ENCODE measurements at places on chromosomes 1 and 21.

- no peak for DNase-seq
Observed at GRCh38 chr1:156859523-156860112, 701 bp upstream of the INSRR start.

DNA sequence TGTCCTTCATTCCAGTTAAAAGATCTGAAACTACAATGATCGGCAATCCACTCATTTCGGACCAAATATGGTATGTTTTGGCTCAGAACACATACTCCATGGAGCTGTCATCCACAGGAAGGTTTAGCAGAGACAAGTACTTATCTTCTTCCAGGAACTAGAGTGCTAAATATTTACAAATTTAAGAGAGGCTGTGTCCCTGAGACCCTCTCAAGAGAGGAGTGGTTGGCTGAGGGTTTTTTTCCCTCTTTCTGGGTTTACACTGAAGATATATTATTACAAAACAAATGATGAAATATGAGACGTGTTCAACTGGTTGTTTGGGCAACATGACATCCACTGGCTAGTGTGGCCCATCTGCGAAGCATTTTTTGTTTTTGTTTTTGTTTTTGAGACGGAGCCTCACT is 25.9 kb upstream of the NID1 start:
- no peak for DNase-seq

DNA sequence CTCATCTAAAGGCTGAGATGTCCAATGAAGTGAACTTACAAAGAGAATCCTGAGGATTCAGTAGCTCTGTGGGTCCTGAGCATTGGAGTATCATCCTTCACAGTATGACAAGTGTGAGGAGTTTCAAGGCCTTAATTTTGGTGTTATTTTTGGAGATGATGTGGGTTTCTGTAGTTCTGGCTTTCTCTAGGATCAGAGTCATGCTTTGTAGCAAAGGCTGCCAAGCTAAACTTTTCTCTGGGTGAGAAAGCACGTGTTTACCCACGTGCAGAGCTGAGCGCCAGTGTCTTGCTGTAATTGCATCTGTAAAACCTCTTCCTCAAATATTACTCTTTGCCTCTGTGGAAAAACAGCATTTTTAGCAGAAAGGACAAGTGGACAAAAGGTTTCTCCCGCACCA is 387.8 kb upstream of the LYPLAL1 start:
- no peak for DNase-seq

- DNase-seq, result no peak
Observed at GRCh38 chr21:17673261-17674020, 60.7 kb upstream of the BTG3 start.

GRCh38 chr1:42335809-42336518 is 929 bp upstream of the FOXJ3 start:
- DNase-seq, result no peak

GRCh38 chr1:14403961-14404645 is 194.4 kb upstream of the KAZN start:
- DNase-seq, result no peak

DNA sequence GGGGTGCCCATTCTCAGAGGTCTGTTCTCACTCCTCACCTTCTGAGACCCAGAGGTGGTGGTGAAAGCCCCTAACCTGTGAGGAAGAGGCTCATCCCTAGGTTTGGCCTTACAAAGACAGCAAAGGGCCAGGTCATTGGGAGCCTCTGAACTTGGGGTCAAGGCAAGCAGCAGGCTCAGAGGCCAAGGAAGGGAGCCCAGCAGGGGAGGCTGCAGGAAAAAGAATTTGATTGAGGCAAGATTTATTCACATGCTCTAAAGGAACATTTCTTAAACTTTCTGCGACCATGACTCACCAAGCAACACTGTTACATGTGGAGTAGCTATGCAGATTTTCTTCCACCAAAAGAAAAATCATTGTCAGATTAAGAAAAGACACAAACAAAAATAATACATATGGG is 132.5 kb upstream of the SYT6 start:
- DNase-seq, result no peak

- DNase-seq, result no peak
Observed at GRCh38 chr1:248897412-248898337, 8.4 kb upstream of the PGBD2 start.

GRCh38 chr1:174577681-174578080 is 129.9 kb downstream of the GPR52 start:
- DNase-seq, result no peak

DNA sequence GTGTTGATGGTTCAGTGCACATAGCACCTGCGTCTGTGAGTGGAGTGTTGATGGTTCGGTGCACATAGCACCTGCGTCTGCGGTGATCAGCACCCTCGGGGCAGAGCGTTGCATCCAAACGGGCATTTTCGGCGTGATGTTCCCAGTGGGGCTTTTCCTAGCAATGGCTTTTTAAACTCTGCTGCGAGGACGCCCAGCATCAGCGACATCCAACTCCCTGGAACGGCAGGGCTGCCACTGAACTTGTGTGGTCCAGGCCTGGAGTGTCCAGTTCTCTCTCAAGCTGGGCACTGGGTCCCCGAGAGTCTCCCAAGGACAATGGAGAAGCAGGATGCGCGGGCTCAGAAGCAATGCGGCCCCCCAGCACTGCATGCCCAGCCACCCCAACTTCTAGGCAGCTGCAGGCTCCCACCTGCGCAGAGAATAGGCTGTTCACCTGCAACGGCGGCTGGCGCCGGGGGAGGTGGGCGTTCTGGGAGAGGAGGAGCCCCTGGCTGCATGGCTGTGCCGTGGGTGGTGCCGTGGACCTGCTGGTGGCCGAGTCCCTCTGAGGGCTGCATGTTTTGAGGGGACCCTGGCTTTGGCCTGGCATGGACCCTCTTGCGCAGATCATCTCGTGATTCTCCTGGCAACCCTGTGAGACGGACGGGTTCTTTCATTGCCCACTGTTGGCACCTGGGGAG is 10.1 kb upstream of the C1orf174 start:
- DNase-seq, result no peak

DNA sequence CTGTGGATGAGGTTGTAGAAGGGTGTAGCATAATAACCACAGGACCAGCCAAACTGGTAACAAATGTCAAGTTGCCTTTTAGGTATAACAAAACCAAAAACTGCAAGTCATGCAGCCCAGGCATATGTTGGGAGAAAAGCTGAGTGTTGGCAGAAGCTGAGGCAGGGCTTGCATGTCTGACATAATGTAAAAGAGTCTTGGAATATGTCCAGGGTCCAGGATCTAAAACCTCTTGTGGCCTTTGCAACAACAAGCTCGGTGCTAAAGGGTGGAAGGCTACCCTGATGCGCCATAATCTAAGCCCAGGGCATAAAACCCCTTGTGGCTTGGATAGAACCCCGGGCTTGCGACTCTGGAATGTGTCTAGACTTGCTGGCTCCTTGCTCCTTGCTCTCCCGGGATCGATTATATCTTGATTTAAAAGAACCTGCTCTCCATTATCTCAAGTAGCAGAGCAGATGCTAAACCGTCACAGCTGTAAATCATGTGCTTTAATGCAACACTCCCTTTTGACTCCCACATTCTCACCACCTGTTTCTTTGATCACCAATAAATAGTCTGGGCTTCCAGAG is 26.5 kb upstream of the SLC35A3 start:
- no peak for DNase-seq

GRCh38 chr1:211135342-211135950 is 1.5 kb upstream of the KCNH1 start:
- DNase-seq, result no peak

- no peak for DNase-seq
Observed at GRCh38 chr21:41833497-41834115, 45.5 kb downstream of the PRDM15 start.

DNA sequence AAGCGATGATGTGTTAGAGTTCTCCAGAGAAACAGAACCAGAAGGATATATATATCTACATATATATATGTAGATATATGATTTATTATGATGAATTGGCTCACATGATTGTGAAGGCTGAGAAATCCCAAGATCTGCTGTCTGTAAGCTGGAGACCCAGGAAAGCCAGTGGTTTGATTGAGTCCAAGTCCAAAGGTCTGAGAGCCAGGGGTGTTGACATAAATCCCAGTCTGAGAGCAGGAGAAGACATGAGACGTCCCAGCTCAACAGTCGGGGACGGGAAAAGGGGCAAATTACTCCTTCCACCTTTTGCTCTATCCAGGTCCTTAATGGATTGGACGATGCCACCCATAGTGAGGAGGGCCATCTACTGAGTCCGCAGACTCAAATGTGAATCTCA is 126.6 kb downstream of the PRDM2 start:
- DNase-seq, result no peak

- DNase-seq, result no peak
Observed at GRCh38 chr21:45892156-45892915, 89.2 kb upstream of the COL6A1 start.

GRCh38 chr21:24076179-24076578 is 1531.1 kb downstream of the MRPL39 start:
- no peak for DNase-seq

Data from vagina (tissue), 2 donors.